ENCODE measurements at places on chromosomes 11 and 22.

DNA sequence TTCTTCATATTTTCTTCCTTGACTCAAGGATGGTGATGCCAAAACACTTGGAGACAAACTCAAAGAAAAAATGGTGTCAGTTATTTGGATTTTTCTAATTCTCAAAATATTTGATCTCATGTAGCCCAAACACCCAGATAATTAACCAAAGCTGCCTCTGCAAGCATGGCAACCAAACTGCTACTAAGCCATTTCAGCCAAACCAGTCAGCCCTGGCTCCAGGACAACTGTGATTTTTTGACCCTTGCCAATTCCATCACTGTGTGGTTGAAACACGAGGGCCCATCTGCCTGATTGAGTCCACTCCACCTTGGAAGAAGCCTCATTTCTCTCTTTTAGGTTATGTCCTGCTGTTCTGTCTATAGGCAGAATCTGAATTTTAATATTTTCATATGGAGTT lies 277.4 kb downstream of the BLID start:
- DNase-seq: no peak

GRCh38 chr11:44968510-44968909 lies 17.8 kb upstream of the TP53I11 start:
- DNase-seq: no peak

GRCh38 chr22:44485494-44485893 lies 12.5 kb downstream of the RTL6 start:
- DNase-seq: no peak

DNA sequence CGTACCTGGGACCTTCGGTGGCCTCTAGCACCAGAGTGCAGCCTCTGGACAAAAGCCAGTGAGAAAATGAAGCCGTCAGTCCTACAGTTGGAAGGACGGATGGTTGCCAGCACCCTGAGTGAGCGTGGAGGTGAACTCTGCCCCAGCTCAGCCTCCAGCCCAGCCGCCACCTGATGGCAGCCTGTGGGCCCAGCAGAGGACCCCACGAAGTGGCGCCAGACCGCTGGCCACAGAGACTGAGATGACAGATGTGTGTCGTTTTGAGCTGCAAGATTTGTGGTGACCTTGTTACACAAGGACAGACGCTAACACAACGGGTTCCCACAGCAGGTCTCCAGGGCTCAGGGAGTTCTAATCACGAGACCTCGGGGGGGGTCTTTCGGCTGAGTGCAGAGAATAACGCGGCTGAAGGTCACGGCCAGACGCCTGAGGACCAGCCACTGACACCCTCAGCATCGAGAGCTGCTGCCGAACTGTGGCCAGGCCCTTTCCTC lies 75.0 kb downstream of the BRD1 start:
- no peak for DNase-seq

DNA sequence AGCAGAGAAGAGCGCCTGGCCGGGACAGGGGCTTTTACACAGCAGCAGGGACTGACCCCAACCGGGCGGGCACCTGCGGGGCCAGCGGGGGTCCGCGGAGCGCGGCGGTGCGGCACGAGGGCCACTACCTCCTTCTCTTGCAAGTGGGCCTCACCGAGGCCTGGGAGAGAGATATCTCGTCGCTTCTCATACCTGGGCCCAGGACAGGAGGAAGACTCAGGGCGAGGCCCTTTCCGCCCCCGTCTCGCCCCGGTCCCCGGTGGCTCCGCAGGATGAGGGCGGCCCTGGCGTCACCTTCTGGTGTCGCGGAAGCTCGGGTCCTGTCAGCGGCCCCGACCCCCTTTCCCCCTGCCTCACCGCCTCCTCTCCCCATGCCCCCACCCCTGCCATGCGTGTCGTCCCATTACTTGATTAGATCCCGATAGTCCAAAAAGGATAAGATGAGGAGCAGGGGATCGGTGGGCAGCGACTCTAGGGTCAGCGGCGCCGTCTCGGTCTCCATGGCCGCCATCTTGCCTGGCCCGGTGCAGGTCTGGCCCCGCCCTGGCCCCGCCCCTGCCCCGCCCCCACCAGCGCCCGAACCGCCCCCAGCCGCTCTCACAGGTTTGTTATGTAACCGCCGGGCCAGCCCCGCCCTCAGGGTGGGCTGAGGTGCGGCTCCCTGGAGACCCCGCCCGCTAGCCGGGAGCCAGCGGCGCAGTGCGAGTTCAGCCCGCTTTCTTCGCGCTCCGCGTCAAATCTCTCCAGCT lies at the start of gene FBXO3:
TSS of gene FBXO3 (minus strand) at position 534 of the 749 bp plus-strand sequence. CDS start at position 511, 23 bp downstream.
- DNase-seq: peak; percentile 81

DNA sequence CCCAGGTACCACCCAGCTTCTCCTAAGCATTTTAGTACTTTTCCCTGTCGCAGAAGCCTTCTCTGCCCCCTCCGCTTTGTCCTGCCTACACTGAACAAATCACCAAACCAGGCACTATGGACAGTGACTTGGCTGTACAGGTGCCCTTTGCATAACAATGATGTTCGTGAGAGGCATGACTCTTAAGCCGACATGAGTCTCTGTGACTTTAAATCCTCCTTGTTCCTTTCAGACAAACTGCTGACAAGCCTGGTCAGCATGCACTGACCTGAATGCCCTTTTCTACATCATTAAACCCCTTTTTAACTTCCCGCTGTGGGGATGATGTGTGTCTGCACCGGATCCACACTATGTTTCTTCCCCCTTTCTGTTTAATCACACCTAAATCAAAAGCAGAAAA lies 16.6 kb downstream of the CAVIN3 start:
- DNase-seq: no peak

DNA sequence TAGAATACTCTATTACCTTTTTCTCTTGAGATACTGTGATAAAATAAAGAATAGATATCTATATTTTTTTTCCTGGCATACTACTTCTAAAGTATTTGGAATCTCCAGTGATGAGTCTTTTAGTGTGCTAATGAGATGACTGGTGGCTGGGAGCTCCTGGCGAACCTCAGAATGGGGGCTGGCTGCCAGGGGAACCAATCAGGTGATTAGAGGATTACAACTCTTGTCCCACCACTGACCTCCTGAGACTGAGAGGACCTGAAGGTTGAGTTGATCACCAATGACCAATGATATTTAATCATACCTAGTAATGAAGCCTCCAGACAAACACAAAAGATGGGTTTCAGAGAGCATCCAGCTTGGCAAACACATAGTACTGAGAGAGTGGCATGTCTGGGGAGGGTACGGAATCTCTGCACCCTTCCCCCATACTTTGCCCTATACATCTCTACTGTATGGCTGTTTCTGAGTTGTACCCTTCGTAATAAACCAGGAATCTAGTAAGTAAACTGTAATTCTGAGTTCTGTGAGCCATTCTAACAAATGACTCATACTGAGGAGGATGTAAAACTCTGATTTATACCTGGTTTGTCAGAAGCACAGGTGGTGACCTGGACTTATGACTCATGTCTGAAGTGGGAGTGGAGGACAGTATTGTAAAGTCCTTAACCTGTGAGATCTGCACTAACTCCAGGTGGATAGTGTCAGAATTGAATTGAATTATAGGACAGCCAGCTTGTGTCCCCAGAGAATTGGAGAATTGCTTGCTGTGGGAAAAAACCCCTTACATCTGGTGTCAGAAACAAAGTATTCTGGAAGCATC lies 325.3 kb upstream of the LRRC4C start:
- DNase-seq: no peak

DNA sequence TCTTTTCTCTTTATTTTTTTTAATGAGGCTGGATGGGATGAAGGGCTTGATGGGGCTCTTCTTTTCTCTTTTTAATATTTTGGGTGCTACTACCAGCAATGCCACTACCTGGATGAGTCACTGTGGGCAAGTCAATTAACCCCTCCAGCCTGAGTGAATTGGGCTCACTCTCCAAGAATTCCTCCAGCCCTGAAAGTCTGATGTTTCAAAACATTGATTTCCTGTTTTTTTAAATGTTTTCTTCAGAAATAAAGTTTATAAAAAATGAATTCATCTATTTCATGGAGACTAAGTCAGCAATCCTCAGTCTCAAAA lies 812 bp upstream of the OR5A2 start:
- DNase-seq: no peak

Data from activated CD8-positive, alpha-beta T cell treated with anti-CD3 and anti-CD28 coated beads for 36 hours (primary cell).